T-cell (primary cell): ENCODE measurements at places on chromosomes 16 and 17.

DNA sequence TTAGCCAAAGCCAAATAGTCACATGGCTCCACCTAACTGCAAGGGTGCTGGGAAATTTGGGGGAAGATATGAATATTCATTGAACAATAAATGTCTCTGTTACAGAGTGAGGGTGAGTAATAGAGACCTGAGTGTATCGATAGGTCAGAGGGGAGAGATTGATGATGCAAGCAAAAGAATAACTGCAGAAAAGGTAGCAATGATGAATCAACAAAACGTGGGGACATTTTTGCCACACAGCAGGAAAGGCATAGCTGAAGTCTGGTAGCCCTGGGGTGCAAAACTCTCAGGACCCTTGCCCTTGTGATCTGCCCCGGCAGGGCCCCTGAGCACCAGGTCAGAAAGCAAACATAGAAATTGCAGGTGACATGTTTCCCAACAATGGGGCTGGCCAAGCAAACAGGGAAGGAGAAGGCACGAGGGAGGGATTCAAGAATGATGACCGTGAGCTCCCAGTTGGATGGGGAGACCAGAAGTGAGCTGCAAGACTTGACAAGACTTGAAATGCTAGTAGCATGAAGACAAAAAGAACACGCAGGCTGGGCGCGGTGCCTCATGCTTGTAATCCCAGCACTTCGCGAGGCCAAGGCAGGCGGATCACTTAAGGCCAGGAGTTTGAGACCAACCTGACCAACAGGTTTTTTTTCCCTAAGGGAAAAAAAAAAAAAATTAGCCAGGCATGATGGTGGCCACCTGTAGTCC lies 12.7 kb upstream of the HERPUD1 start:
- DNase-seq = no peak

DNA sequence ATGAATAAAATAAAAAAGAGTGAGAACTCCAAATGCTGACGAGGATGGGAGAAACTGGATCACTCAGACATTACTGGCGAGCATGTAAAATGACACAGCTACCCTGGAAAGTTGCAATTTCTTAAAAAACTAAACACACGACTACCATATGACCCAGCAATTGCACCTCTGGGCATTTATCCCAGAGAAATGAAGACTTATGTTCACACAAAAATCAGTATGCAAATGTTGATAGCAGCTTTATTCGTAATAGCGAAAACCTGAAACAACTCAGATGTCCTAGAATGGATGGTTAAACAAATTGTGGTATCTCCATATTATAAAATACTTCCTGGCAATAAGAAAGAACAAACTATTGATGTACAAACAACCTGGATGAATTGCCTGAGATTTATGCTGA lies 357.2 kb upstream of the ASIC2 start:
- DNase-seq = no peak

DNA sequence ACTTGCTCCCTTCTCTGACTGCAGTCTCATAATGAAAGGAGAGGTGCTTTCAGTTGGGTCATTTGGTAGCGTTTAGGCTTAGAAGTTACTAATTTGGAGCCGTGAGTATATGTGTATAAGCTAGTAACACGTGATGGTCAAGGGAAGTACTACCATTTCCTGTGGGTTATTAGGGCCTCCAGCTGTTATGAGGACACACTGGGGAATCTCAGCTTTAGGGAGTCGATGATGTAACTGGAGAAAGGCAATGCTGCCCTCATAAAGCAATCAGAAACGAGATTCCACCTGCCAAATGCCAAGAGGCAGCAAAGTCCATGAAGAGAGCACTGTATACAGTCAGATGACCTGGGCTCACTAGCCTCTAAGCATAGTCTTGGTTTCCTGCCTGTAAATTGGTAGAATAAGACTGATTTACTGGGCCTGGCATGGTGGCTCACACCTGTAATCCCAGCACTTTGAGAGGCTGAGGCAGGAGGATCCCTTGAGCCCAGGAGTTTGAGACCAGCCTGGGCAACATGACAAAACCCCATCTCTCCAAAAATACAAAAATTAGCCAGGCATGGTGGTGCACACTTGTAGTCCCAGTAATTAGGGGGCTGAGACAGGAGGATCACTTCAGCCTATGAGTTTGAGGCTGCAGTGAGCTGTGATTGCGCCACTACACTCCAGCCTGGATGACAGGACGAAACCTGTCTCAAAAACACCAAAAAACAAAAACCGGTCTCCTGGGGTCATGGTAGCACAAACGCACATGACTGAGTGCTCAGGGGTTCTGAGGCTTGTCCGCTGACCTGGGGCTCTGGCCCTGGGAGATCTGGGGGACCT lies 53.0 kb downstream of the SF3B3 start:
- no peak for DNase-seq

- DNase-seq = no peak
These were observed 6.9 kb downstream of the CCNF start for GRCh38 chr16:2436110-2436509.

DNA sequence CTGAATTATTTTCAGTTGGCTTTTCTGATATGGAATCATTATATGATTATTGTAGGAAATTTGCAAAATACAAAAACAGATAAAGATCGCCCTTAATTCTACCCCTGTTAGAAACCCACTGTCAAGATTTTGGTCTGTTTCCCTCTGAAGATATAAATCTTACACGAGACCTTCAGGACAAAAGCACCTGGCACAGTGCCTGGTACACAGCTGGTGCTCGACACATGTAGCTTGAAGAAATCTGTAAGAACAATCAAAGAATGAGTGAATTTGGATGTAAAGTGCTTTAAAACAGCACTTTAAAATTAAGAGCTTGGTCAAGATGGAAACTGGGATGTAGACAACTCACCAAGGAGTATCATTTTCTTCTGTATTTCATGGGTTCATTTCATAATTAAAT lies 181.1 kb downstream of the C16orf78 start:
- no peak for DNase-seq

DNA sequence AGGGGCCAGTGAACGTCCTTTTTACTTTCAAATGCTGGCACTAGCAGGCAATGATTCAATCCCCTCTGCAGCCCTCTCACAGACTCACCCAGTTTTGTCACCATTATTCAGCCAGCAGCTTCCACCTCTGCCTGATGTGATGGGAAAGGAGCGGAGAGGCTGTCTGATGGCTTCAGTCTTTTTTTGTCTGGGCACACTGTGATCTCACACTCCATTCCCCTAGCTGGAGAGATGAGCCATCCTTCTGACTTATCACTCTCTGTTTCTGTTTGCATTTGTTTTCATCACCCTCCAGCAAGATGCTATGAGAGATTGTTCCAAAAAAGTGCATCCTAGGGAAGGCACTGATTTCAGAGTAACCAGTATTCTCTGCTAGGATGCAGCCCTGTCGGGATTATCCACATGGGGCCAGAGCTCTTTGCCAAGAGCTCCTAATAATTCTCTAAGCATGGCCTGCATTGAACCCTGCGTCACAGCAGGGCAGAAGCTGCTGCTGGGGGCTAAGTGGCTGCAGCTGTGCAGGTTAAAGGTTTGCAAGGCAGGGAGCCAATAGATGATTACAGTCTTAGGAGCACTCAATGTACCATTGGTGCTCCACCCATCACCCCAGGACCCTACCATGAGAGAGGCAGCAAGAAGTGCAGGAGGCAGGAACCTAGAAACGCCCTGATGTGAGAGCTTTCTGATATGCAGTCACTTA lies 236.1 kb upstream of the C16orf82 start:
- no peak for DNase-seq

GRCh38 chr17:74618451-74618850 lies 5.1 kb downstream of the CD300E start:
- DNase-seq = no peak

DNA sequence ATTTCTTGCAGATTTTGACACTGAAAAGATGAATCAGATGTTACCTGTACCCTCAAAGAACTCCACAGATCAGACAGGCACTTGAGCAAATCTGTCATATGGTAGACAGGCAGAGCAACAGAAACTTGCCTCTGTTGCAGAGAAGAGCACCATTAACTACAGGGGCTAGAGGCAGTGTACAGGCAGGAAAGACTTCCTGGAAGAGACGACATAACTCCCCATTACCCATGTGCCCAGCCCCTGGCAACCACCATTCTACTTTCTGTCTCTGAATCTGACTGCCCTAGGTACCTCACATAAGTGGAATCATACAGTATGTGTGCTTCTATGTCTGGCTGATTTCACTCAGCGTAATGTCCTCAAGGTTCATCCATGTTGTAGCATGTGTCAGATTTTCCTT lies 15.5 kb downstream of the GFOD2 start:
- no peak for DNase-seq

- no peak for DNase-seq
These were observed 33.0 kb downstream of the MPRIP start for GRCh38 chr17:17075125-17075781.

DNA sequence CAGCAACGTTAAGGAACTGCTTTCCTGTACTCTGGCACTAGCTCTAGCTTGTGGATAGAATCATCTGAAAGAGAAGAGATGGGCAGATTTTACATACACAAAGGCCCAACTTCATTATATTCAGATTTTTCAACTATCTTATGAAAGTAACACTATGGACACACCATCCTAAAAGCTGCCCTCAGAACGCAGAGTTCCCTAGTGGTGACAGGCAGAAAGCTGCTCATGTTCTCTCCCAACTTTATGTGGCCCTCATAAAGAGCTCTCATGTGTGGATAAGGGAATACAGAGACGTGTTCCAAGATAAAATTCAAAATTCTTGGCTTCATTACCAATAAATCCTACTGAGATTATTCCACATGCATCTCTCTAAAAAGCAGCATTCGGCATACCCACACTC lies 1.5 kb downstream of the CFAP20 start:
- no peak for DNase-seq

GRCh38 chr17:63703029-63703428 lies 3.1 kb upstream of the LIMD2 start:
- DNase-seq = no peak

DNA sequence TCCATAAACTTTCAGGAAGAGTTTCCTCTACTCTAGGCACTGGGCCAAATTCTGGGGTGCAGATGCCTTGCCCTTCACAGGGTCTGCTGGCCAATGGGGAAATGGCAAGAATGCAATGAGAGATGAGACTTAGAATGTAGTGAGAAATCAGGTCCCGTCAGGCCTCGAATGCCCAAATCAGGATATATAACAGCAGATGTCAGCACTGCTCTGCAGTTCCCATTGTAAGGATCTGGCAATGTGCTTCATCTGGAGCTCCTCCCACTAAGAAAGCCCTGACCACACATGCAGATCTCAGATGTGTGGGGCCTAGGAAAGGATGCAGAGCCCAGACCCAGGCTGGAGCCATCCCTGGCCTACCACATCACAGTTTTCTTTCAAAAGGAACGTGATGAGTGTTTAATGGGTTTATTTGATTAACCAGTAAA lies 13.9 kb upstream of the LPCAT2 start:
- DNase-seq = no peak

- DNase-seq = no peak
These were observed 31.1 kb upstream of the FASN start for GRCh38 chr17:82129095-82129494.

DNA sequence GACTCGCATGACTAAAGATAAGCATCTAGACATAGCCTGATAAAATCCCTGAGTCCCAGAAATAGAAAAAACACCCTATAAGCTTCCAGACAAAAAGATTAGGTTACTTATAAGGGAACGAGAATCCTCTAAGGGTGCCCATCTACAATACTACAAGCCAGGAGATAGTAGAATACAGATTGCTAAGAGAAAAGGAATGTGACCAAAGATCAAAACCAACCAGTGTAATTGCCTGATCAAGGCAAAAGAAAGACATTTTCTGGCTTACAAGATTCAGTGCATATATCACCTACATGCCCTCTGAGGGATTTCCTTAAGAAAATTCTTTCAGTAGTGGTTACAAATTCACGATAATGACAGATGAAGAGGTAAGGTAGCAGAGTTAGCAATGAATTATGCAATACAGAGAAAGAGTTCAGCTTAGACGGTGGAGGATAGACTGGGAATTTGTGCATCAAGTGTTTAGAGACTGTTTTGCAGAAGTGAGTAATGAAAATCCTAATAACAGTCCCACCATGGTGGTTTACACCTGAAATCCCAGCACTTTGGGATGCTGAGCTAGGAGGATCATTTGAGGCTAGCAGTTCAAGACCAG lies 35.0 kb downstream of the BCL7C start:
- no peak for DNase-seq

DNA sequence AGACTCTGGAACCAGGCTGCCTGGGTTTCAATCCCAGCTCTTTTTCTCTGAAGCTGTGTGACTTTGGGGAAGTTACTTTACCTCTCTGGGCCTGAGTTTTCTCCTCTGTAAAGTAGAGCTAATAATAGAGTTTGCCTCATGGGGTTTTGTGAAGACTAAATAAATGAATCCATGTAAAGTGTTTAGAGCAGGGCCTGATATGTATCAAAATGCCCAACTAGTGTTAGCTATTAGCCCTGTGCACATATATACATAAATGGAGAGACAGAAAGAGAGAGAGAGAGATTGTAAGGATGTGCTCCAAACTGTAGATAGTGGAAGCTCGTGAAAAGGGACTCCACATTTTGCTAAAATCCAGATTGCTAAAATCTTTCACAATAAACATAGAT lies 44.8 kb upstream of the HAPSTR1 start:
- no peak for DNase-seq

GRCh38 chr17:17499402-17500145 lies 3.4 kb upstream of the RASD1 start:
- DNase-seq = no peak

DNA sequence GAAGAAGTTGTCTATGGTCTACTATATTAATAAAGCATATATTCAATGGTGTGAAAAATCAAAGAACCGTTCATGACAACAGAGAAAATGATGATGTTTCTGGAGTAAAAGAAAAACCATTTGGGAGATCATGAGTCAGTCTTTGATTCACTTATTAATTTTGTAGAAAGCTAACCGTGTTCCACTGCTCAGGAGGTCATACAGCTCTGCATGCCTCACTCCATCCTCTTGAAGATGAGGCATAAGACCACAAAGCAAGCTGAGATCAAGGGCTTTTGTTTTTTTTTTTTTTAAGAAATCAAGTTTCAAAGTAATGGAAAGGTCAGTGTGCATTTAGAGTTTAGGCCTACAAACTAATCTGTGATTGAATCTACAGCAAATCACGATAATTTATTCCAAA lies 206.4 kb downstream of the CEP112 start:
- DNase-seq = no peak
